Gastrocnemius medialis (tissue), 4 donors: ENCODE measurements at places on chromosomes 4 and X. TPM values are rescaled to one million over a fixed set of nuclear protein-coding genes. Genes with fewer than 3 reads are reported as not detected.

- DNase-seq = no peak
- no peaks in the 10 kb centered on the region for H3K36me3 ChIP-seq
- peaks cover 40% of the 10 kb centered on the region for H3K27me3 ChIP-seq
- H3K4me1 ChIP-seq = no peaks in the 10 kb centered on the region
Measured at GRCh38 chr4:661231-661630, 12.8 kb downstream of the ATP5ME start.

DNA sequence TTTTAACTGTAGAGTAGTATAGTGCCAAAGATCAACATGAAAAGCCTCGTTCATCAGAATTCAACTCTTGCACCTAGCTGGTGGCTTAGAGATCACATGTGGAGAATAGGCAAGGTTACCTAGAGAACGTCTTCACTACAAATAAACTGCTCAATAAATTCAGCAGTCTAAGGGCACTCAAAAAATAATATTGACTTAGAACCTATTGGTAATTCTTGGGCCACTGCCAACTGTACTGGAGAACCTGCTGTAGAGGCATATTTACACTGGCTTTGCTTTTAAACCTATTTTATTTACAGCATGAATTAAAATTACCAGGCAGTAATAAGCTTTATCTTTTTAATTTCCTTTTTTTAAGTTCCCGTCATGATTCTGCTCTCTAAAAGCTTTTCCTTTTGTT lies 343.7 kb downstream of the PDHA2 start:
- no peaks in the 10 kb centered on the region for H3K36me3 ChIP-seq
- no peaks in the 10 kb centered on the region for H3K4me1 ChIP-seq
- H3K27me3 ChIP-seq = no peaks in the 10 kb centered on the region
- no peak overlapping the region for H3K4me3 ChIP-seq
- no peak for DNase-seq
- no peak overlapping the region for H3K27ac ChIP-seq

Gene MAGEB10
- total RNA-seq = not detected

Gene SPP1
- 13.6 TPM for total RNA-seq
